Type B pancreatic cell (in vitro differentiated cells): ENCODE measurements at places on chromosomes 4 and X. TPM values are rescaled to one million over a fixed set of nuclear protein-coding genes. Genes with fewer than 3 reads are reported as not detected.

Gene PCDH10
- 10.4 and 61.9 TPM in 2 replicates for total RNA-seq

Gene UVSSA
- 30.5 and 32.4 TPM in 2 replicates for total RNA-seq

Gene LANCL3
- total RNA-seq, result 0.59 and 1.1 TPM in 2 replicates

Gene NUDT6
- 5.1 and 10.8 TPM in 2 replicates for total RNA-seq

Gene TENM3
- 49.3 and 73.5 TPM in 2 replicates for total RNA-seq

Gene IBSP
- not detected in 2 replicates for total RNA-seq

Gene DMRTC1
- 0.51 and 1.2 TPM in 2 replicates for total RNA-seq

Gene RAP2C
- 50.7 and 53.4 TPM in 2 replicates for total RNA-seq

Gene CITED1
- total RNA-seq, result 2.6 and 6.0 TPM in 2 replicates

Gene CDS1
- 15.1 and 39.7 TPM in 2 replicates for total RNA-seq

Gene GLOD5
- not detected in 2 replicates for total RNA-seq

Gene APLN
- 1.0 and 1.2 TPM in 2 replicates for total RNA-seq

Gene UNC5C
- 20.5 and 95.0 TPM in 2 replicates for total RNA-seq

Gene GSX2
- total RNA-seq, result 5.6 TPM in 1 of 2 replicates, not detected in the other

Gene TLR6
- total RNA-seq, result 0.56 and 0.67 TPM in 2 replicates

Gene ARHGAP6
- 8.0 and 10.1 TPM in 2 replicates for total RNA-seq

Gene CYBB
- total RNA-seq, result 0.17 TPM in 2 replicates

Gene USP26
- not detected in 2 replicates for total RNA-seq

Gene CTAG1A
- not detected in 2 replicates for total RNA-seq

Gene NHS
- 9.2 and 27.8 TPM in 2 replicates for total RNA-seq

Gene SSX2B
- total RNA-seq, result not detected in 2 replicates

DNA sequence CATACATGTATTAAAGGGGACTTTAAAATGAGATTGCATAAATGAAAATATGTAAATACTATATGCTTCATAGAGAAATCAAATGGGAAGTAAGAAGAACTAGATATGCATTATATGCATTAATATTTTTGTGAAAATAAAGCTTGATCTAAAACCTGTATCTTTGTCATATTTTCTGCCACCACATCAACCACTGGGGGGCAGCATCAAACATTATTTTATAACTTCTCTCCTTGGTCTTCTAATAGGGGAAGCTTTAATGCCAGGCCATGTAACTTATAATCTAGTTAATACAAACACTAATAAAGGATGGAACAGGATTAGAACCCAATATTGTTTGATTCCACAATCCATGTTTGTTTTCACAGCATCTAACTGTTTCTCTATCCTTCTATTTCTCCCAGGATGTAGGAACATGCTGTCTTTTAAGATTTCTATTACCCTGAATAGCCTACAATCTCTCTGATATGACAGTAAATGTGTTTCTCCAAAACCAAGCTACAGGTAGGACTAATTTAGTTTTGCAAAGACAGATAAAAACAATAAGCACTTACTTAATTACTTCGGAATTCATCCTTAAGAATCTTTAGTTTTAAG is 10.0 kb downstream of the QRFPR start:
- no peak for DNase-seq

- DNase-seq, result no peak
Measured at GRCh38 chrX:150903110-150903508, 4.6 kb upstream of the CD99L2 start.

DNA sequence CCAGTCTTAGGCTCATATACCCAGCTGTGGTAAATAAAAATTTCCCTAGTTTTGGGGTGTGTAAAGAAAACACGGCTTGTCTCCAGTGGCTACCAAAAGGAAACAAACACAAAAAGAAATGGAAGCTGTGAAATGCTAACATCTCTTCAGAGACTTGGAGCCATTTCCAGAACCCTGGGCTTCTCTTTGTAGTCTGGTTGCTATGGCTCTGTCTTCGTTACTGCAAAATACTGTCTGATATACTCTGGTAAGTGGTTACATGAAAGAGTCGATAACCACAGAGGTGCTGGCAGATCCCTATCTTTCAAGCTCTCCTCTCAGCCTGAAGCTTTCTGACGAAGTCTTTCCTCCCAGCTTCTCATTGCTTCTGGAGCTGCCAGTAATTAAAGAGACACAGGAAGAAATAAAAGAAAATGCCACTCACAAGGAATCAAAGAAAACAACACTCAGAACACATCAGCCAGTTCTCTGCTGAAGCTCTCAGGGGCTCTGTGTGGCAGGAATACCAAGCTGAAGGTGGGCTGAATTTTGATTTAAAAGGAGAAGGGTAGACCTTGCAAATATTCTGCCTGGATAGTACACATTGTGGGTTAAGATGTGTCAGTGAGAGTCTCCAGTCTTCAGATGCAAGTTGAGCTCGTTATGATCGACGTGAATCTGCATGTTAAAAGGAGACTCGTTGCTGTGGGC is 107.6 kb upstream of the FAM9C start:
- no peak for DNase-seq

GRCh38 chr4:83866834-83867621 is 331.1 kb downstream of the GPAT3 start:
- DNase-seq, result no peak

- DNase-seq, result peak; percentile 68
Measured at GRCh38 chrX:153627675-153628111, 19.3 kb upstream of the DUSP9 start.

GRCh38 chrX:130264573-130264972 is 4.1 kb downstream of the ZNF280C start:
- no peak for DNase-seq

DNA sequence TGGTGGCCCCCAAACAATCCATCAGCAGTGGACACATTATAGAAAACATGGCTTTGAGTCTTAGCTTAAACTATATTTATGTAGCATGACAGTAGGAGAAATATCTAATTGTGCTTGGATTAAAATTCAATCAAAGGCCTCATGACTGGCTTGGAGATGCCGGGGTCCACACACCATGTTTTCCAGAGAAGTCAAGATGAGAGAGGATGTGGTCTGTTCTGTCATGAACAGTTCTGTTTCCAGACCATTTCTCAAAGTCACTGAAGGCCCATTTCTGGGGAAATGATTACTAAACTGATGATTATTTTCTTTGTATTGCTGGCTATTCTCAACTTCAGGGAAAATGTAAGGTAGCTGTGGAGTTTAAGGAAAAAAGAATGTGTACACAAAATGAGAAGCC is 76.3 kb downstream of the C4orf51 start:
- no peak for DNase-seq

- no peak for DNase-seq
Measured at GRCh38 chr4:152052451-152053057, 291.7 kb upstream of the GATB start.

- no peak for DNase-seq
Measured at GRCh38 chrX:42934020-42934726, 156.2 kb upstream of the PPP1R2C start.

DNA sequence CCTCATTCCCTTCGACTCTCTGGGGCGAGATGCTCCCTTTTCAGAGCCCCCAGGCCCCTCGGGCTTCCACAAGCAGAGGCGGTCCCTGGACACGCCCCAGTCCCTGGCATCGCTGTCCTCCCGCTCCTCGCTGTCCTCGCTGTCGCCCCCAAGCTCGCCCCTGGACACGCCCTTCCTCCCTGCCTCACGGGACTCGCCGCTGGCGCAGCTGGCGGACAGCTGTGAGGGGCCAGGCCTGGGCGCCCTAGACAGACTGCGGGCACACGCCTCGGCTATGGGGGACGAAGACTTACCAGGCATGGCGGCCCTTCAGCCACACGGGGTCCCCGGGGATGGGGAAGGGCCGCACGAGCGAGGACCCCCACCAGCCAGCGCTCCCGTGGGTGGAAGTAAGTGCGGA is 39.5 kb upstream of the CLCN4 start:
- DNase-seq, result no peak

DNA sequence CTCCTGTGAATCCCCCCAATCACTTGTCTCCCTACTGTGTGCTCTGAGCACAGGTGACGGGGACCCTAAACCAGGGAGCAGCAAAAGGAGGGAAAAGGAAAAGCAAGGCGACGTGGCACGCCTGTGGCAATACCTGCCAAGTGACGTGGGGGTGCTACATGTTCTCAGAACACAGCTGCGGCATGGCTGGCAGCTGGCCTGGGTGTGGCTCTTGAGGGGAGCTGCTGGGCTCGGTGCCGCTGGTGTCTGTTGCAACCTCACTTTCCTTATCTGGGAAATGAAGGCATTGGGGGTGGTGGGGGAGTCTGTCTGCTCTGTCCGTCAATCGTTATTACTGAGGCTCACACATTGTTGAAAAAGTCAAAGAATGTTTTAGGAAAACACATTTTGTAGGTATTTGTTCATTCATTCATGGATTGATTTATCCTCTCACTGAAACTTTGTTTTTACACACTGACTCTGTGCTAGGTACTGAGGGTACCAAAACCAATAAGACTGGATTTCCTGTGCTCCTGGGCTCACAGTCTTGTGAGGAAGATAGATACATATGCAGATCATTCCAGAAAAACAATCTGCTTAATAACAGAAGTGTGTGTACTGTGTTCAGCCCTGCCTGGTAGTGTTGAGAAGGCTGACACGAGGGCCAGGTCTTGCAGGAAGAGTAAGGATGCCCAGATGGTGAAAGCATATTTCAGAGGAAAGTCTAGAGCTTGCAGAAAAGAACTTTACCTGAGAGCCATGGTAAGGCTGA is 217.6 kb downstream of the PTTG2 start:
- no peak for DNase-seq

- DNase-seq, result no peak
Measured at GRCh38 chr4:156754832-156755570, 216.6 kb downstream of the PDGFC start.

- no peak for DNase-seq
Measured at GRCh38 chrX:10007621-10008020, 40.5 kb downstream of the CLDN34 start.

DNA sequence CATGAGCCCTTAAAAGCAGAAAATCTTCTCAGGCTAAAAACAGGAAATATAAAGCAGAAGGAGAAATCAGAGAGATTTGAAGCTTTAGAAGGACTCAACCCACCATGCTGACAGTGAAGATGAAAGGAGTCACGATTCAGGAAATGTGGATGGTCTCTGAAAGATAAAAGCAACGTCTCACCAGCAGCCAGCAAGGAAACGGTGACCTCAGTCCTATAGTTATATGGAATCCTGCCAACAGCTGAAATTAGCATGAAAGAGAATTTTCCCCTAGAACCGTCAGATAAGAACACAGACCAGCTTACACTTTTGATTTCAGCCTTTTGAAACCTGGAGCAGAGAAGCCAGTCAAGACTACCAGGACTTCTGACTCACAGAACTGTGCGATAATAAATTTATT is 715.7 kb upstream of the HTR2C start:
- no peak for DNase-seq

DNA sequence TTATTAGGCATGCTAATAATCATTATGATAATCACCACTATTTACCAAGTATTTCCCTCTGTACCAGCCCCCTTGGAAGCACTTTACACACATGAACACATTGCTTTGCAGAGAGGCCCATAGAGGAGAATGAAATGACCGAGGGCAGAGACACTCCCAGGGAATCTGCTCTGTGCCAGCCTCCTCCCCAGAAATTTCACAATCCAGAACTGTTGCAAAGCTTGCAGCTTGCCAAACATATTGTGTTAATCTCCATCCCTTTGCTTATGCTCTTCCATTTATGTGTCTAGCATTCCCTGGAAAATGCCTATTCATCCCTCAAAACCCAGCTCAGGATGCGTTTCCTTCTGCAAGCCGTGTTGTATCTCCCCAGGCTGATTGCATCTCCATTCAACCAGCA is 37.8 kb downstream of the CYTL1 start:
- DNase-seq, result no peak

GRCh38 chrX:103741879-103742278 is 31.2 kb downstream of the TMEM31 start:
- DNase-seq, result no peak

- DNase-seq, result no peak
Measured at GRCh38 chr4:72418458-72418857, 150.6 kb downstream of the ADAMTS3 start.

DNA sequence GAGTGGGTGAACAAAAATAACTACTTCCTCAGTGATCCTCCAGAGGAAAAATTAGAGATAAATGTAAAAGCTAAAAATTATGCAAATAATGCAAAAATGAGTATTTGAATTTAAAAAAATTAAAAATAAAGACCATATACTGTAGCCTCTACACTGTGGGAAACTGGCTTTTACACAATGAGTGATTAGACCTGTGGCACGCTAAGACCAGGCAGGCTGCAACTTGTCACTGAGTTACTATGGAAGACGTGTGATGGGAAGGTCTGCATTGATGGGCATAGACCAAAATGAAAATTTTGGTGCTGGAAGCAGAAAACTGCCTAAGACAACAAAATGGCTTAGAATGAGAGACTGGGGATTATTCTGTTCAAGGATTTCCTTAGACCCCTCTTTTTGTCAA is 30.2 kb downstream of the BTC start:
- DNase-seq, result no peak

- no peak for DNase-seq
Measured at GRCh38 chr4:40842318-40842717, 92.6 kb downstream of the NSUN7 start.

DNA sequence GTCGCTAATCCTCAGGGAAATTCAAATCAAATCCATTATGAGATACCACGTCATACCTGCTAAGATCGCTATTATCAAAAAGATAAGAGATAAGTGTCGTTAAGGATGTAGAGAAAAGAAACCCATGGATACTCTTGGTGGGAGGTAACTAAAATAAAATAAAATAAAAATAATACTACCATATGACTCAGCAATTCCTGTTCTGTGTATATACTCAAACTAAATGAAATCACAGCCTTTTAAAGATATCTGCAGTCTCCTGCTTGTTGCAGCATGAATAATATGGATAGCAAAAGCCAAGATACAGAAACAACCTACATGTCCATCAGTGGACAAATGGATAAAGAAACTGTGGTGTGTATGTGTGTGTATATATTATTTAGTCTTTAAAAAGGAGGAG is 105.8 kb upstream of the IL15 start:
- DNase-seq, result no peak

DNA sequence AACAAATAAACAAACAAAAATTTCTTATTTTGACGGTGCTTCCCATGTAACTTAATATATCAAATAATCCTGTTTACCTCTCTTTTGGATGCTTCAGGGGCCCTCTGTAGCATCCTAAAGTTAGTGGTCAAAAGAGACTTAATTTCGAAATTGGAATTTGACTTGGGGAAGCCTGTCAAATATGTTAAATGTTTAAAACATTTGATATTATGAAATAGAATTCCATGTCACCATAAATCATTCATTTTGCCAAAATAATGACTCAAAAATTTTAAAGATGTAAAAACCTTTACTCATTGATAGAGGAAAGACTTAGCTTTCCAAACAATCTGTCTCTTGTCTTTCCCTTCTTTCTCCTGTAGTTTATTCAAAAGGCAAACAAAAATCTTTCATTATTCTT is 20.6 kb upstream of the TEX13A start:
- no peak for DNase-seq

- no peak for DNase-seq
Measured at GRCh38 chr4:138941037-138941436, 74.5 kb upstream of the NOCT start.
